Activated gamma-delta T cell treated with Interleukin-2 at 50 U/mL for 16 hours (primary cell): ENCODE measurements at places on chromosomes 7 and 10.

GRCh38 chr10:98486421-98486820 is 39.7 kb upstream of the HPS1 start:
- DNase-seq = no peak

DNA sequence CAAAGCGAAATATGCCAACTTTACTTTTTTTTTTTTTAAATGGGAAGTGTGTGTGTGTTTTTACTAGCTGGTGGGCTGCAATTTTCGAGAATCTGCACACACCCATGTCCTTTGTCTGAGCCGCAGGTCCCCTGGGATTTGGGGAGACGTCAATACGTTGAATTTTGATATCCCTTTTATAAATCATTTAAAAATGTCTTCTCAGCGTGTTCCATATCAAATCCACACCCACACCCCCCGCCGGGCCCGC is 404 bp upstream of the FMC1 start:
- no peak for DNase-seq

GRCh38 chr7:44305564-44306507 is 19.6 kb downstream of the CAMK2B start:
- DNase-seq = no peak

DNA sequence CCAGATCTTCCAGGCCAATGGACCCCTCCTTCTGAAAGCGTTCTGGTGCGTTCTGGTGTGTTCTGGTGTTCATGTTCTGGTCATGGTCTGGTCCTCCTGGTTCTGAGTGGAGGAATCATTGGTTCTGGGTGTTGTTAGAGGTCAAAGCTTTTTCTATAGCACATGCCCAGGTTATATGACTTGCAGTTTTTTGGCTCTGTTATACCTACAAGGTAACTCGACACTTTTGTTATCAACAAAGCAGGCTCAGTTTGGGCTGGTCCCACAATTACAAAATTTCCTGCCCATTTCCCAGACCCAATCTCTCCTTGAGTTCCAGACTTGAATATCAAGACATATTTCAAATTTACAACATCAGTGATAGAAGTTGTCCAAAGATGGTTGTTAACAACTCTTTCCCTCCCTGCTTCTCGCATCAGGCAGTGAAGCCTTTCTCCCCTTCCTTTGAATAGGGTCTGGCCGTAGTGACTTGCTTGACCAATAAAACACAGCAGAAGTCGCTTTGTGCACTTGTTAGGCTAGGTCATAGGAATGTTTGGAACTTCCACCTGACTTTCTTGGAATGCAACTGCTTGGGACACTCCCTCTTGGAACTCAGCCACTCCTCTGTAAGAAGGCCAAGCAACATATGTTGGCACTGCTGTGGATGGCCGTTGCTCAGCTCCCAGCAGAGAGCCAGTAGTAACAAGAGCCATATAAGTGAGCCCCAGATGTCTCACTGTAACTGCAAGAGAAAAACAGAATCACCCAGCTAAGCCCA is 83.1 kb upstream of the STEAP1B start:
- no peak for DNase-seq

DNA sequence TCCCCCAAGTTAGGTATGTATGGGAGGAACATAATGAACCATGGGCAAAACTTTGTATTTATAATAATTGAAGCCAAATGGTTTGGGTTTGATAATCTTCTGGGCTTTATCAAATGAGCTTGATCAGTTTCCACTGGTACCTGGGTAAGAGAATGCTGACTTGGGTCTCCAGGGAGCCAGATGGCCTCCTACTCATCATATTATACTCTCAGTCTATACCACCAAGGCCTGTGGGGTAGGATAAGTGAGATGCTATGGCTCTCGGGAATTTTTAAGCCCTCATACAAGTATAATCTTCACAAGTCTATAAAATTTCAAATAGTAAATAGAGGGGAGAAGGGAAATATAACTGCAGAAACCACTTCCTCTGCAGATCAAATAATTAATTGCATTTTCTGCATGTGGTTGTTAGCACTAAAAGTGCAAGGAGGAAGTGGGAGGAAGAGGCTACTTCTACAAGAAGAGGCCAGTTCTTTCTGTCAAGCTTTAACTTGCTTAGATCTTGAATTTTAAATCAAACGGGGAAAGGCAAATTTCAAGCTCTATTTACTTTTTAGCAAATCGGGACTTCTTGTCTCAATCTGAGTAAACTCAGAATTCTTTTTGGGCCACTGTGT is 349.0 kb downstream of the SORCS1 start:
- no peak for DNase-seq

GRCh38 chr10:49174926-49175500 is 13.2 kb downstream of the TMEM273 start:
- no peak for DNase-seq

DNA sequence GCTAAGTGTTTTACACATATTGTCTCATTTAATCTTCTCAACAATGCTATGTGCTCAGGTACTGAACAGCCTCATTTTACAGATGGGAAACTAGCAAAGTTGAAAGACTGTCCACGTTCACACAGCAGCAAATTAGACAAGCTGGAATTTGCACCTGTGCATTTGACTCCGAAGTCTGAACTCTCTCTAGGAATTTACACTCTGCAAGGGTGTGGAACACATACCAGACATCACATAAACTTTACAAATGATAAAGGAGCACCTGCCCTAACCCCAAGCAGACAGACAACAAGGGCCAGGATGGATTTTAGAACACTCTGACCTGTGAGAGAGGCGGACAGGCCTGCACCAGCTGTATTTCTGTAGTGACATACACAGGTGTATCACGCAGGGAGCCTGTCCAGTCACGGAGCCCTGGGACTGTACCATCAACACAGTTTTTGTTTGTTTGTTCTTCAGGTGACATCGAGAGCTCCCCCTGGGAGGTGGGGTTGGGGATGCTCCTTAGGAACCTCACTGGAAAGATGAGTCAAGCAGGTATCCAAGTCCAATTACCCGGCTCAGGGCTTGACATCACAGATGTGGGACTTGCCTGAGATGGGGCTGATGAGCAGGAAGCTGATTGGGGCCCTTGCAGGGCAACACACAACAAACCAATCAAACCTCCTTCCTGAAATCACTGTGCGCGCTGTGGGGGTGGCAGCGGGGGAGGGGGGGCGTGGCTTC is 31.0 kb downstream of the MKI67 start:
- no peak for DNase-seq

DNA sequence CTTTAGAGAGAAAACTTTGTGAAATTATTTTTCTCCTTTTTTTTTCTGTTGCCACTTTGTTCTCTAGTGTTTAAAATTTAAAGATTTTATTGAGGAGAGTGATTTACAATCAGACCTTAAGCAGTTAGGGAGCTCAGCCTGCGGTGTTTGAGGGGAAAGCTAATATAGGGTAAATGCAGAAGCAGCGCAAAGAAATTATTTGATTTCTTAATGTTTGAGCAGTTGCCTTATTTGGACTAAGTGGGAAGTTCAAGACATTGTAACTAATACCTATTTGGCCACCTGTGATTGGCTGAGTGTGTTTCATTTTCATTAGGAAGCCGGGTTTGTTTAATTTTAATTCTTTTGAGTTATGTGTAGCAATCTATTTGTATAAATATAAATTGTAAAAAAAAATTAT is 25.3 kb downstream of the WAC start:
- no peak for DNase-seq

DNA sequence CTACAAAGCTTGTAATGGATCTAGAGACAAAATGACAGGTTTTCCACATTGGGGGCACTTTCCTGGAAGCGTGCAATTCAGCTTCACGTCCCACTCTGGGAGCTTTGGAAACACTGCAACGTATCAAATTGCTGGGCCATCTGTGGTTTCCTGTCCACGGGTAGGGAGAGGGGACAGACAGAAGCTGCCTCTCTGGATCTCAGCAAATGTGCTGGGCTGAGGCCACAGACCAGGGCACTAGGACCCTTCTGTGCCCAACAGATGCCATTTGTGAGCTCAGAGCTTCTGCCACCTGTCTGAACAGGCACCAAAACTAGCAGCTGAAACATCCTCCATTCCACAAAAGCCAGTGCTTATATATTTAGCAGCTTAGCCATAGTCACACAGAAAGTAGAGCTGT is 40.9 kb upstream of the FRMD4A start:
- no peak for DNase-seq

- DNase-seq = no peak
Observed at GRCh38 chr10:28355376-28355775, 52.5 kb upstream of the MPP7 start.

DNA sequence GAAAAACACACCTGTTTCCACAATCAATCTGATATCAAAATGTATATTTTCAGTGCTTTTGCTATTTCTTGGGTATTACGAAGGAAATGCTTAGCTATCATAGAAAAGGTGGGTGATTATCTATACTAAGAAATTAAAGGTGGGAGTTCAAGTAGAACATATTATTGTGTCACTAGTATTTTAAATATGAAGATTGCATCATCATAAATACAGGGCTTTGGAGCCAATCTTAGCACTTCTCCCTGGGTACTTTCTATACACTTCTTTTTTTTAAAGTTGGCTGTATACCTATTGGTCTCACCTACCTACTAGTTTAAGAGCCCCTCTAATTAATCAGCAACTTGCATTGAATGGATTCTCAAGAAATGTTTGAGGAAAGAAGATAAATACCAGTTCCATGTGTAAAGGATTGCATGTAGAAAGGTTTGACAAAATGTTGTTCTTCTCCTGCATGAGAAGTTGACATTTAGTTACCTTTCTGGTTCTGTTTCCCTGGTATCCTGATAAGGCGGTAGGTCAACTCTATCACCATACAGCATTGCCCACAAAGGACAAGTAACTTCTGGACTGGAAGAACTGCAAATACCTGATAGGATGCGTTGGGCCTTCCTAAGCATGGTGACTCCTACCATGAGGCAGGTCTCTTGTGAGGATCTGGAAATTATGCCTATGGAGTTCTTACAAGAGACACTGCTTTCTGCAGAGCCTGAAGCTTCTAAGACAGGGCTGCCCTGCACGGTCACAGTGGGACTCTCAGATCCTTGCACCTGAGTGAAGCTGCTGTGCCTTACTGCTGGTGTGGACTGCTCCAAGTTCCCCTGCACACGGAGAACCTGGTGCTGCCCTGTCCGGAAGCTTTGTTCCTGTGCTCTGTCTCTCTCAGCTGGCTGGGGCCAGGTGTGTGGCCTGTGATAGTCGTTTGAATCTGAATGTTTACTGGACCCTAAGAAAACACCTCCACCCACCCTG is 32.1 kb upstream of the PDSS1 start:
- no peak for DNase-seq

DNA sequence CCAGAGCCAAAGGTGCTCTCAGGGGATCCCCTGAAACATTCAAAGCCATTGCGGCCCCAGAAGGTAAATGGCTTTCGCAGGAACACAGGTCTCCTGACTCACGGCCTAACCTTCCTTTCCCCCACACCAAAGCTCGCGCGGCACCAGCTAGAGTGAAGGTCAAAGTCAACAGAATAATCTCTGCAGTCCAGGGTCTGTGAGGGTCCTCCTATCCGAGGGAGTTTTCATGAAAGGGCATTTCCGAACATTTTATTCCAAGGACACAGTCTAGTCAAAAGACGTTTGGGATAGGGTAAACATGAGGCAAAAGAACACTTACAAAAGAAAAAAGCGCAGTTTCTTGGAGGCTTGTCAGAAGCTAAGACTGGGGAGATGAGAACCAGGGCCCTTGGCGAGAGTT is 559 bp upstream of the STEAP2 start:
- DNase-seq = no peak

DNA sequence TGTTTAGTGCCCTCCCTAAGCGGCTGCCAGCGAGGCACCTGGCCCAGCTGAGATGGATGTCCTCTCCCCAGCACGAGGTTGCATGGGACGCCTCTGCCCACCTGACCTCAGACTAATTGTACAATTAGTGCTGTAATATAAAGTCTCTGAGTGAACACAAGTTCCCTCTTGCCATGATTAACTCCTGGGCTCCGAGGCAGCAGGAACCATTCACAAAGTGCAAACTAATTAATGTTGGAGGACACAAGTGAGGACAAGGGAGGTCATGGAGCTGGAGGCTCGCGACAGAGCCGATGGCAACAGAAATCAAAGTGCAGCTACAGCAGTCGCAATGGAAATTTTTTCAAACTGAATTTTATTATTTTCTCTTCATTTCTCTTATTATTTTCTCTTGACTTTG is 156.6 kb upstream of the ADARB2 start:
- no peak for DNase-seq

GRCh38 chr7:114783508-114783907 is 138.4 kb upstream of the MDFIC start:
- no peak for DNase-seq

GRCh38 chr10:71268247-71268691 is 50.8 kb upstream of the SLC29A3 start:
- no peak for DNase-seq

DNA sequence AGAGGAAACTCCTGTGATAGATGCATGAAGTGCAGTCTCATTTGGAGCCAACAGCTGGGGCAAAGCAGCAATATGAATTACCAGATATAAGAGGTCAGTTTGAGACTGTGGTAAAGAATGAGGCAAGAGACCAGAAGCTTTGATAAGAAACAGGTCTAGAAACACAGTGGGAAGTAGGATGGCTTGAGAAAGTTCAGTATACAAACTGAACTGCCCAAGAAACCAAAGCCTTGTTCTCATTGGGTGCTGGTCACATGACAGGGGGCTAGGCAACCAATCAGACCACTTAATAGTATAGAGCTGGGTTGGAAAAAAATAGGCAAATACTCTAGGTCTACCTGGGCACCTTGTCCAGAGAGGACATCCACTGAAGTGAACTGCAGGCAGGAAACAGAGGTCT is 46.2 kb upstream of the PLCE1 start:
- no peak for DNase-seq

GRCh38 chr10:29163746-29164145 is 125.1 kb upstream of the LYZL1 start:
- DNase-seq = no peak

DNA sequence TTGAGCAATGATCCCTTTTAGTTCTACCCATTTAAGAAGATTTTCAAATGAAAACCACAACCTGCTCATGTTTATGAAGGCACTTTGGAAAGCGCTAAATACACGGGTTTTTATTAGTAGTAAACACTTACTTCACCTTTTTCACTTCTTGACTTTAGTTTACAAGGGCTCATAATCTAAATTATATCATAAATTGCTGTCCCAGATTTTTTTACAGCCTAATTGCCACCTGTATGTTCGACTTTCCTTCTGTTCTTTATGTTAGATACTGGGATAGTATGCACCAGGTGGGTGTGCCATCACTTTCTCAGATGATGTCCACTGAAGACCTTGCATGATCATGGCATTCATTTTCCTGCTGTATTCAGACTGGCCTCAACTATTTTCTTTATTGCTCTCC is 22.5 kb downstream of the CFTR start:
- DNase-seq = no peak

DNA sequence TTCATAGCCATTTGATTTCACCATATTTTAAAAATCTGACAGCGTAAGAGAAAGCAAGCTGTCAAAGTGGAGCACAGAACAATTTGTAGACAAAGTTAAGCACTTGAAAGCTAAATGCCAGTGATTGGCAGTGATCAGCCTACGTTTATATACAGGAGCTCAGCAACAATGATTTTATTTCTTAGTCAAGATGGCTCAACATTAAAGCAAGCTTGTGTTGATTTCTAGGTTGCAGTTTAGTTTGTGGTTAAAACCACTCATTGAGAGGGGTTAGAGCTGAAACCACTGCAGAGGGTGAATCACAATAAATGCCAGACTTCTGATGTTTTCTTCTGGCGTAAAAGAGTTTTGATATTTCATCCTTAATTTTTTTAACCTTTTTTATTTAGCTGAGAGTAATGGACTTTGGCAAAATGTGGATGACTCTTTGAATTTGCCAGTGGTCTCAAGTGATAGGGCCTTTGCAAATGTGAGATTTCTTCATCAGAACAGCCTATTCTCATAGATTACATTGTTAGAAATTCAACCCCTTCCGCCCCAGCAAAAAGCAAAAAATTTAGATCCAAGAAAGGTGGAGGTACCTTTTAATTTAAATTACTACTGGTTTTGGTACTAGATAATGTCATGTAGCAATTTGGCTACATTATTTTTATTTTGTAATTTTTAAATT is 73.8 kb downstream of the SHOC2 start:
- DNase-seq = peak; percentile 17

GRCh38 chr7:46198701-46199100 is 277.6 kb upstream of the IGFBP3 start:
- DNase-seq = no peak
